Right renal cortex interstitium (tissue), 3 donors: ENCODE measurements at places on chromosomes 2 and 18.
A peak's percentile ranks its signal among the peaks of the same experiment; 100 is the strongest.

GRCh38 chr18:69755856-69756496 lies 191.7 kb downstream of the CD226 start:
- DNase-seq = no peak

GRCh38 chr2:27236136-27236535 lies 19.0 kb downstream of the CAD start:
- DNase-seq = no peak

GRCh38 chr18:34650121-34650545 lies 60.0 kb upstream of the DTNA start:
- no peak for DNase-seq

DNA sequence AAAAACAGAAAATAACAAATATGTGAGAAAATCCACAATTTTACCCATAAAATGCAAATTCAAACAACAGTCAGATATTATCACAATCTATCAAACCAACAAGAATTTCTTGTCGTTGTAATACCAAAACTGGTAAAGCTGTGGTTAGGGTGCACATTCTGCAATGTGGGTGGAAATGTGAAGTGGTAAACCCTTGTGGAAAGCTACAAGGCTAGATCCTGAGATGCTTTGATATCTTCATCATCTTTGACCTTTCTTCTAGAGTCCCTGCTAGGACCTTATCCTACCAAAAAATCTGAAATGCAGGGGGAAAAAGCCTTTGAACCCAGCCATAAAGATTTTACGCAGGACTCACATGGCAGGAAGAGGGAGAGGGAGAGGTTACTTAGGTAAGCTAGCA lies 17.2 kb upstream of the ATG16L1 start:
- DNase-seq = no peak

GRCh38 chr2:113160962-113161361 lies 12.8 kb upstream of the PSD4 start:
- DNase-seq = no peak

GRCh38 chr2:77552956-77553355 lies 30.8 kb upstream of the LRRTM4 start:
- peak; percentile 53 for DNase-seq

DNA sequence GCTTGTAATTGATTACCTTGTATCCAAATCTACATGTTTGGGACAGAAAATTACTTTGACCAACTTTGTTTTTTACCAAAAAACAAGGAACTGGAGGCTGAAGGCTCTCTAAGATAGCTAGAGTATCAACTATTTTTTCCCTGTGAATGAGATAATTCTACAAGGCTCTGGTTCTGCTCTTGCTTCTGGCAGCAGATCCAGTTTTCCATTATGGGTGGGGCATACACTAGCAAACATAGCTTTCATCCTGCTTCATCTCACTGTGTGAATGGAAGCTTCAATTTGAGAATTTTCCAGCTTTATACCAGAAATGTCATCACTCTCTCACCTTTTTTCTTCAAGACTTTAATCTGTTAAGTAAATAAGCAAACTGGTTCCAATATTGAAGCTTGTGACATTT lies 249.7 kb downstream of the RPRM start:
- DNase-seq = no peak

GRCh38 chr2:230842473-230842872 lies 22.3 kb upstream of the ITM2C start:
- no peak for DNase-seq

- no peak for DNase-seq
Measured at GRCh38 chr2:42970151-42970550, 177.8 kb upstream of the HAAO start.

DNA sequence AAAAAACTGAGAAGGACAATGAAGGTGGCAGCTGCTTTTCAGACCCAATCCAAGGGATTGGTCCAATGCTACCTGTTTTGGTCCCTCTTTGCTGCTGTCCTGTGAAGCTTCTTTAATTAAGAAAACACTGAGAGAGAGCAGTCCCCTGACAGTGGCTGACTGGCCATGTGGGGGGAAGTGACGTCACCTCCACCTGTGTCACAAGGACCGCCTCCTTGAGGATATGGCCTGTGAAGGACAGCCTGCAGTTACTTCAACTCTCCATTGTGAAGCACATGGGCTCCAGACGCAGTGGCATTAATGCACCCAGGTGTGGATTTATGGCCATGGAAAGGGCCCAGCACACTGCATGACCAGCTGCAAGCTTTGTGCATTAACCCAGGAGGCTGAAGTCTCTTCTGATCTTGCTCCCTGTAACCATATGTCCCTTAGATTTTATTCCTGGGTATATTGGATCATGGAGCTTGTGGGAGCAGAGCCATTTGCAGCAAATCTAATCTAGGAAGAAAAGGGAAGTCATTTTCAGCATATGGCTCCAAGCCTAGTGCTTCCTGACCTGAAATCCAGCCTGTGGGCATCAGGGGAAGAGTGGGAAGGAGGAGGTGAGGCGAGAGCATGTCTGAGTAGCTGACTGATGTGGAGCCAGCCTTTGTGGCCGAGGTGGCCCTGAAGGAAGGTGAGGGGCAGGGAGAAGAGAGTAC lies 32.2 kb downstream of the KIF5C start:
- no peak for DNase-seq

DNA sequence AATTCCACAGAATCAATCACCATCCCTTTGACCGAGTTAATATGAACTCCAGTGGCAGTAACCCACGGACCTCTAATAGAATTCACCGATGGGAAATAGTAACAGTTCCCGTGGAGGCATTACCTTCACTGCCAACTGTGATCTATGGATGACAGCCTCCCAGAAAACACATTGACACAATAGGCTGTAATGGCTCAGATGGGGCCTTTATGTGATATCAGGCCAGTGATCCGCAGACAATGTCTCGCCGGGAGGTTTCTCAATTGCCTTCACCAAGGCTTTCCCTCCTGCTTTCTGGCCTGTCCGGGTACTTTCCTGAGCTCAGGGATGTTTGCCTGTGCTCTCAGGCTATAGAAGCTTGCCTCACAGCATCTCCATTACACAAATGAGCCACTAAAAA lies 34.4 kb upstream of the KLF7 start:
- no peak for DNase-seq

GRCh38 chr2:159989249-159989648 lies 73.2 kb downstream of the PLA2R1 start:
- no peak for DNase-seq

DNA sequence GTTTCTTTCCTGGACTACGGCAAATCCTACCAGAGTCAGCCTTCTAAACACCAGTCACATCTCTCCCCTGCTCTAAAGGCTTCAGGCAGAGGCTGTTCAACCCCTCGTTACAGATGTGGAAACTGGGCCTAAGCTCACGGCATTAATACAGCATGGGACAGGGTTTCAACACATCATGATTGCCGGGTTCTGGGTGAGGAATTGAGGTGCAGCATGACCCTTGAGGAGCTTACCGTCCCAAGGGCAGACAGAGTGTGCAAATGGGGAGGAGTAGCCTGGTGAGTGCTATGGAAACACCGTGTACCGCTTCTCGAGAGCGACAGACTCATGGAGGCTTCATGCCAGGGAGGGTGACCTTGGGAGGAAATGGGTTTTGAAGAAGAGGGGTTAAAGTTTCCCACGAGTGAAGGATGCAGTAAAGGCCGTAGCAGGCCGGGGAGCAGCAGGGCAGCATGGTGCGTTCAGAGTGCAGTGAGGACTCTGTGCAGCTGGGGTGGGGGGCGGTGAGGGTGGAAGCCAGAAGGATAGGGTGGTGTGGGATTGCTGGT lies 51.1 kb downstream of the TGOLN2 start:
- no peak for DNase-seq

GRCh38 chr2:73254343-73255006 lies 20.4 kb downstream of the CCT7 start:
- no peak for DNase-seq

DNA sequence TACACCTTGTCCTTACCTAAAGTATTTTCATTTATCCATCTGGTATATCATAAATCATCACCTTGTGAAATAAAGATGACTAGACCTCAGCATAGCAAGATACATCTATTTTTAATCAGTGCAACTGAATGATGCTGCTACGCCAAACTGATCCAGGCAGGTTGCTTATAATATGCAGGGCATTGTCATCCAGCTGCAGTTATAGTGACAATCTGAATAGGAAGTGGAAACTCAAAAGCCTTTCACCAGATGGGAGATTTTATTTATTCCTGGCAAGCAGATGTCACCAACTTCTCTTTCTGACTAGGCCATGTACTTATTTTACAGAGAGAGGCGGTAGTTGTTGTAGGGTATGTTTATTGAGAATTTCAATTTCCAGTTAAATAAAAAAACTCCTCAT lies 747.3 kb downstream of the ADCYAP1 start:
- no peak for DNase-seq

GRCh38 chr2:98160554-98160953 lies 73.6 kb downstream of the VWA3B start:
- DNase-seq = no peak

- no peak for DNase-seq
Measured at GRCh38 chr2:71303849-71304248, 27.7 kb upstream of the ZNF638 start.

- no peak for DNase-seq
Measured at GRCh38 chr18:48110797-48111196, 180.3 kb upstream of the SMAD2 start.

- DNase-seq = no peak
Measured at GRCh38 chr2:38075507-38076151, at the start of gene CYP1B1. Gene CYP1B1 (minus strand): TSS chr2:38076151. CDS start chr2:38075388, 763 bp downstream.

- no peak for DNase-seq
Measured at GRCh38 chr18:73535189-73535588, 612.4 kb downstream of the FBXO15 start.

DNA sequence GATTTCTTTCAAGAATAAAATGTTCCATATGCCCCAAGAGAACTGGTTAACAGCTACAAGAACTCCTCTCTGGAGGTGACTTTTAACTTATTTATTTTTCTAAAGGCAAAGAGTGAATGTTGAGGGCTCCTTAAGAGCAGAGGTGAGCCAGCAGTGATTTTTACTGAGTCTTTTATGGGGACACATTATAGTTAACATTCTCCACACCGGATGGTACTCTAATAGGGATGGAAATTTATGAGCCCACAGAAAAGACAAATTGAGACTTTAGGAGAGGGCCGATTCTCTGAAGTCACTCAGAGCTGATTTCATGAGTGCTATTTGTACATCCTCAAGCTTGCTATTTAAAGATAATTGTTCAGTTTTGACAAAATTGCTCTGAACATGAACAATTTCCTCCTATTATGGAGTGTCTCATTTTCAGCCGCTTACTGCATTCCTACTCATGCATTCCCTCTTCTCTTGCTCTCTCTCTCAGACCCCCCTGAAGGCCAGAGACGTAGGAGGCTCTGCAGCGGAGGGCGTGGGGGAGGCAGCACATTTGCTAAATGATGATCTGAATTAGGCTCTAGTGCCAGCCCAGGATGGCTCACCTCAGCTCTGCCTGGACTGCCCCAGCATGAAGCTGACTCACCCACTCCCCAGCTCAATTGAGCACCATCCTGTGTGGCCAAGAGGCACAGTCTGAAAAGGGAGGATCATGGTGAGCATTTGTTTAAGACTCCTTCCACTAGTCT lies 5.9 kb upstream of the RPL37A start:
- DNase-seq = no peak

DNA sequence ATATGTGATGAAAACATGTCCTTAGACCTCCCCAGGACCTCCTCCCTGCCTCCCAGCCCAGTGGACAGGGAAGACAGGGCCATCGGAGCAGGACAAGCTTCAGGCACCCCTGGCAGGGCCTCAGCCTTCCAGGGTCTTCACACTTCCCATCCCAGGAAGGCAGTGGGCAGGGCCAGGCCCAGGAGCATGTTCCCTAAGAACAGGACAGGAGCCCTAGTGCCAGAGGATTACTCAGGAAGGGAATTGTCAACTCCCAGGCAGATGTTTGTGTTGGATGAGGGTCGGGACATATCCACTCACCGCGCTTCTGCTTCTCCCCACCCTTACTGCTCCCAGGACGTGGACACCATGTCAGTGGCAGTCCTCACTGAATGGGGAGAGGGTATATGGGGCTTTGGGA lies 138.9 kb downstream of the TNS1 start:
- no peak for DNase-seq

DNA sequence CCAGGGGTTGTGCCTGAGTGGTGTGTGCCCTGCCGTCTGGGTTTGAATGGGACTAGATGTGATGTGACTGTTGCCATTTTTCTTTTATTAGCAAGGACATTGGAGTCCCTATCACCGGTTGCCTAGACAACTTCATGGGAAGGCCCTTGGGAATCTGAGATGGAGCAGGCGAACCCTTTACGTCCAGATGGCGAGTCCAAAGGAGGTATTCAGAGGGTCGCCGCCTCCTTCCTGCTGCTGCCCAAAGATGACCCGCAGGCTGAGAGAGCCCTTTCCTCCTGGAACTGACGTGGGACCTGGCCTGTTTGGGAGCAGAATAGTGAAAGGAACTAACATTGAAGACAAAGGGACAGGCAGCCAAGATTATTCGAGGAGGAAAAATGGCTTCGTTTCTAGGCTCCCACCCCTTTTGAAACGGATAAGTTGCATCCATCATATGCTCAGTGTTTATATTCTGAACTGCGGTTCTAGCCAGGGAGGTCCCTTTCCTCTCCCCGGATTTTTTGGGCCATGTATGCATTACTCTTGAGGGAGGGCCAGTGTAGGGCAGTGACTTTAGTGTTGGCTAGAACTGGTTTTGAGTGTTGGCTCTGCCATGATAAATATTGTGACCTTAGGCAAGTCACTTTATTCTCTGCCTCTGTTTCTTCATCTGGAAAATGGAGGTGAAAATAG lies 673 bp downstream of the CENPO start:
- no peak for DNase-seq

DNA sequence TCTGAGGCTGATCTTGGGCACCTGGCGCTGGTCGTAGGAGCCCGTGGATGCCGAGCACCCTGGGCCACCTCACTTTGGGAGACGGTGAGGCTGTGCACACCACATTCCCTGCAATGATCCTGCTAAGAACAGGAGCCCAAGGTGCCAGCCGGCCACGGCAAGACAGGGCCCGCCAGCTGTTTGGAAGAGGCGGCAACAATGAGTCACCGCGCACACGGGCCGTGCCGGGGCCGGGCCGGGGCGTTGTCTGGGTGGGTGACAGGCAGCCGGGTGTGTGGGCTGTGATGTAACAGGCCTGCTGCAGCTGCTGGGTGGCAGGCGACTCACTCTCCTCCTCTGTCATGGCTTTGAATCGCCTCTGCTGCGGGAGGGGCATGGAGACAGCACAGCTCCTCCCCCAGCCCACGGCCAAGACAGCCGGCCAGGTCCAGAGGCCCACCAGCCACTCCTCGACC lies 49.7 kb upstream of the ODC1 start:
- DNase-seq = no peak

- DNase-seq = peak; percentile 68
Measured at GRCh38 chr2:48531141-48531648, 1.2 kb downstream of the STON1 start.

DNA sequence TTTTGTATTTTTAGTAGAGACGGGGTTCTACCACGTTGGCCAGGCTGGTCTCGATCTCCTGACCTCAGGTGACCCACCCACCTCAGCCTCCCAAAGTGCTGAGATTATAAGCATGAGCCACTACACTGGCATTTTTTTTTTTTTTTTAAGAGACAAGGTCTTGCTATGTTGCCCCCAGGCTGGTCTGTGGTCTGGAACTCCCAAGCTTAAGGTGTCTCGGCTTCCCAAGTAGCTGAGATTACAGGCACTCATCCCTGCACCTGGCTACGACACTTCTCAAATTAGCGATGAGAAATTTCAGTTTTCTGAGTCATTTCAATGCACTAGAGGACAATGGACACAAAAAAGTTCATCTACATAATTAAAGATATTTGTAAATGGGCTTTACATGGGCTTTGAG lies 36.6 kb upstream of the TCF7L1 start:
- DNase-seq = no peak
